ENCODE measurements at places on chromosomes 6 and 20. TPM values are rescaled to one million over a fixed set of nuclear protein-coding genes. Genes with fewer than 3 reads are reported as not detected.
A peak's percentile ranks its signal among the peaks of the same experiment; 100 is the strongest.

Gene SPO11
- total RNA-seq, result not detected

Gene MYH7B
- 0.17 TPM for total RNA-seq

Gene ELOVL4
- total RNA-seq, result 2.1 TPM

Gene AVP
- total RNA-seq, result not detected

Gene NOX3
- total RNA-seq, result not detected

Gene CLIC1
- 265 TPM for total RNA-seq

Gene PACRG
- 1.8 TPM for total RNA-seq

Gene SLC35D3
- total RNA-seq, result 0.17 TPM

Gene FAM184A
- total RNA-seq, result 8.0 TPM

Gene WFDC10B
- total RNA-seq, result not detected

Gene SCAF8
- total RNA-seq, result 41.3 TPM

Gene ID1
- total RNA-seq, result 557 TPM

Gene SLC26A8
- total RNA-seq, result under 0.01 TPM

Gene PPP1R14C
- 0.26 TPM for total RNA-seq

Gene SAMD3
- not detected for total RNA-seq

Gene BPIFB2
- not detected for total RNA-seq

- H3K27me3 ChIP-seq, result no peaks in the 10 kb centered on the region
- H3K4me1 ChIP-seq, result no peaks in the 10 kb centered on the region
- DNase-seq, result no peak
- no peak overlapping the region for H3K4me3 ChIP-seq
- no peaks in the 10 kb centered on the region for H3K36me3 ChIP-seq
- no peak overlapping the region for H3K27ac ChIP-seq
Measured at GRCh38 chr20:21554985-21555384, 41.1 kb upstream of the NKX2-2 start.

GRCh38 chr20:8633366-8633765, 435.5 kb upstream of the PLCB4 start:
- no peaks in the 10 kb centered on the region for H3K27me3 ChIP-seq
- no peak overlapping the region for H3K27ac ChIP-seq
- no peaks in the 10 kb centered on the region for H3K36me3 ChIP-seq
- no peaks in the 10 kb centered on the region for H3K4me1 ChIP-seq
- no peak overlapping the region for H3K4me3 ChIP-seq

DNA sequence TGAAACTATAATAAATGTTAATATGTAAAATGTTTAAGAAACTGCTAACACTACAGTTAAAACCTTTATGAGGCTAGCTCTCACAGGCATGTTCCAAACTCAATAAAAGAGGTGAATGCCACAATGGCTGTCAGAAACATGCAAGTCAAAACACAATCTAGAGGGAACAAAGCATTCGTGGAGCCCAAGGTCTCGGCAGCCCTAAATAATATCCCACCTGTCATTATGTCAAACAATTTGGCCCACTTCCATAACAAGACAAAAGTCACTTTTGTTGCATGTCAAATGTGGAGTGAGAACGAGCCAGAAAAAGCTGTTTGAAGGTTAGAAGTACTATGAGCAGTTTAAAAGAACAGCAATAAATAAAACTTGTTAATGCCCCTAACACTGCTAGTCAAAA, 181.9 kb downstream of the GMDS start:
- H3K27me3 ChIP-seq, result no peaks in the 10 kb centered on the region
- no peak overlapping the region for H3K27ac ChIP-seq
- H3K4me3 ChIP-seq, result no peak overlapping the region
- no peaks in the 10 kb centered on the region for H3K36me3 ChIP-seq
- no peak for DNase-seq

GRCh38 chr6:150683320-150683719, 83.6 kb downstream of the PLEKHG1 start:
- peak; percentile 50 for DNase-seq
- H3K4me3 ChIP-seq, result peak overlapping the region; percentile 23
- peaks cover 21% of the 10 kb centered on the region for H3K4me1 ChIP-seq
- H3K27ac ChIP-seq, result peak overlapping the region; percentile 74
- no peaks in the 10 kb centered on the region for H3K27me3 ChIP-seq

GRCh38 chr6:130470766-130471165, 104.9 kb downstream of the TMEM200A start:
- H3K4me1 ChIP-seq, result no peaks in the 10 kb centered on the region
- H3K27me3 ChIP-seq, result no peaks in the 10 kb centered on the region
- DNase-seq, result no peak
- H3K27ac ChIP-seq, result no peak overlapping the region
- no peak overlapping the region for H3K4me3 ChIP-seq
- no peaks in the 10 kb centered on the region for H3K36me3 ChIP-seq

- no peak overlapping the region for H3K27ac ChIP-seq
- no peak for DNase-seq
- no peaks in the 10 kb centered on the region for H3K4me1 ChIP-seq
- H3K4me3 ChIP-seq, result no peak overlapping the region
Measured at GRCh38 chr6:67629258-67629657, 1005.8 kb upstream of the ADGRB3 start.

DNA sequence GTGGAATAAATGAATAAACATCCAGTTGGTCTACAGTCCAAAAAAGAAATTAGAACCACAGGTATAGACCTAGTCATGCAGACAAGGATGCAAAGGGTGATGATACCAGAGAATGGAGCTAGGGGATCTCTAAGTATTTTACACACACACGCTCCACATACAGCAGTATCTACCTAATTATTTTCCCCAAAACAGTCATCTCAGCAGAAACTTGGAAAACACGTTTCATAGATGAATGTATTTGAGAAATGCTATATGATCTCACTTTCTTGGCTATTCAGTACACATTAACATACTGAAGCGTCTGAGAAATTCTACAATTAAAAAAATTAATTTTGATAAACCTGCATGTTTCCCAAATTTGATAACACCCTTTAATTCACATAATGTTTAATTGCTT, 155.3 kb downstream of the MTFR2 start:
- H3K27ac ChIP-seq, result no peak overlapping the region
- H3K4me1 ChIP-seq, result peaks cover 14% of the 10 kb centered on the region
- DNase-seq, result no peak
- no peaks in the 10 kb centered on the region for H3K36me3 ChIP-seq

GRCh38 chr6:50527985-50528384, 185.3 kb upstream of the TFAP2D start:
- H3K4me1 ChIP-seq, result no peaks in the 10 kb centered on the region
- H3K36me3 ChIP-seq, result no peaks in the 10 kb centered on the region
- H3K4me3 ChIP-seq, result no peak overlapping the region
- no peaks in the 10 kb centered on the region for H3K27me3 ChIP-seq
- no peak for DNase-seq

DNA sequence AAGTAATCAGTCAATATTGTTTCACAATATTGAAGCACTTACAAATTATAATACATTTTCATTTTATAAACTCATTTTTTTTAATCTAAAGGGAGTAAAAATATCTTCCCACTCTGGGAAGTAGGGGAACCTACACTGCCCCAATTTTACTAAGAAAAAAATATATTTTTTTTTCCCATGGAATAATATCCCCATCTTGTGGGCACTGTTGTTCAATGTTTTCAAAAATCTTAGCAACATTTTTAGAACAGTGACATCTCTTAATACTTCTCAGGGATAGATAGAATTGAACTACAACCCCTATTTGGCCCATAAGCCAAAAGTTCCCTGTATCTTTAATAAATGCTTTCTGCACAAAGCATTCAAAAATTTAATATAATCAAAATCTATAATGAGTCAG, 42.9 kb downstream of the ARHGAP18 start:
- no peak overlapping the region for H3K27ac ChIP-seq
- H3K4me1 ChIP-seq, result no peaks in the 10 kb centered on the region
- no peak for DNase-seq

DNA sequence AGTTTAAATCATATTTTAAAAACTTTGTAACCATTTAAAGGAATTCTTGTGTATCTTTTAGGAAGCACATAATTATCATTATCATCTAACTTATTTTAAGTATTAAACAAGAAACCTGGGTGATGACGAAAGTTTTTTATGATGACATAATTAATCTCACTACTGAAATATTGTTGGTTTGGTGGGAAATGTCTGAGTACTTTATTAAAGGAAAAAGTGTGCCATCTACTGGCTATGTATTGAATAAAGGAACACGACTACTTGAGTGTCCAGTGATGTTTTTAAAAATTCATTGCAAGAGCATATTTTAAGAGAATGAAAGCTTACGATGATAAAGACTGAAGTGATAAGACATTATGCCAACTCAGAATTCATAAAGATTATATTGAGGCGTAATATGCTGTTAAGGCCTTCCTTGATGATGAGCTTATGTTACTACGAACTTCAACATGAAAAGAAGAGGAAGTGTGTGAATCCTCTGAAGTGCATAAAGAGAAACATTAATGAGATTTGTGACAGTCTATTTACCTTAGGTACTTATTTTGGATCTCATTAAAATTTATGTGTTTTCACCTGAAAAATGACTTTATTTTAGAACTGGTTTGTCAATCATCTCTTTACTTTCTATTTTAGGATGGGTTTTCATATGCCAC, 12.0 kb upstream of the TRMT11 start:
- H3K27me3 ChIP-seq, result no peaks in the 10 kb centered on the region
- H3K27ac ChIP-seq, result no peak overlapping the region
- peaks cover 14% of the 10 kb centered on the region for H3K36me3 ChIP-seq
- no peak for DNase-seq

GRCh38 chr6:75546381-75546780, 52.8 kb upstream of the FILIP1 start:
- no peak overlapping the region for H3K4me3 ChIP-seq
- H3K4me1 ChIP-seq, result no peaks in the 10 kb centered on the region
- H3K27me3 ChIP-seq, result no peaks in the 10 kb centered on the region
- no peak for DNase-seq

DNA sequence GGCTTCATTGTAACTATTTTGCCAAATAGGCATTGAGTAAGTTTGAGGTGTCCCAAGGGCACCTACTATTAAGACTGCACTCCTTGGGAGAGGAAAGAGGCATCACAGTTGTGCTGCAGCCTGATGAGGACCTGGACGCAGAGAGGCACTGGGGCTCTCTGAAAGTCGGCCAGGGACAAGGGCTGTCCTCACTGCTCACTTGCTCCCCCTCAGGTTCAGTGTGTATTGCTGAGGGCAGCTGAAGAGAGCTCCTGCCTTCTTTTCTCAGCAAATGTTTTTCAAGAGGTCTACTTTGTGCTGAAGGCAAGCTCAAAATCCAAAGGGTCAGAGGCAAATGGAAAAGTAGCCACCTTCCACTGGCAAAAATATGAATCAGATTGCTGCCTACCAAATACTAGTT, 331.8 kb downstream of the RIMS1 start:
- DNase-seq, result no peak
- no peaks in the 10 kb centered on the region for H3K36me3 ChIP-seq
- H3K4me3 ChIP-seq, result no peak overlapping the region

DNA sequence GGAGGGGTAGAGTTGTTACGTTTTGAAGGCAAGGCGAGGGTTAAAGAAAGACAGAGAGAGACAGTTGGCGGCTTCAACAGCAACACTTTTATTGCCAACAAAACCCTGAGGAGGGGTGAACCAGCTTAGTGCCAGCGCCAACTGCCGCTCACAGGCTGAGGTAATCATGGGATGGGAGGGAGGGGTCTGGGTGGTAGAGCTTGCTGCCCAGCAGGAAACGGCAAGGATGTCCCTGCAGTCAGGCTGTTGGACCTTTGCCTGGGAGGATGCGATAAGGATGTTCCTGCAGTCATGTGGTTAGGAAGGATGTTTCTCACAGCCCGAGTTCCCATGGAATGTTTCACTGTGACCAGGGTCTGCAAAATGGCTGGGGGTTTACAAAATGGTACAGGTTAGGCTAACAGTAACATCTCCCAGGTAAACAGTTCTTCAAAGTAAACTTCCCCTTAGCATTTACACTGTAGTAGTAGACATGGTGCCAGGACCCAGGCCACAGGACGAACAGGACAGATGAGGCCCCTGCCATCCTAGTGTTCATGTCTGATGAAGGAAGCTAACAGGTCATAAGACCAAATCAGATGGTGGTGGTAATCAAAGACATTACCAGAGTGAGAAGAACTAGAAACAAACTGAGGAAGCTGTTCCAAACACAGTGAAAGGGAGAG, 647.3 kb upstream of the DEFB115 start:
- H3K27ac ChIP-seq, result no peak overlapping the region
- no peak overlapping the region for H3K4me3 ChIP-seq
- no peak for DNase-seq
- no peaks in the 10 kb centered on the region for H3K4me1 ChIP-seq
- H3K36me3 ChIP-seq, result no peaks in the 10 kb centered on the region
- H3K27me3 ChIP-seq, result no peaks in the 10 kb centered on the region

GRCh38 chr20:41017448-41018042, 11.1 kb upstream of the TOP1 start:
- no peaks in the 10 kb centered on the region for H3K36me3 ChIP-seq
- no peak overlapping the region for H3K27ac ChIP-seq
- no peak for DNase-seq
- H3K4me1 ChIP-seq, result peaks cover 4% of the 10 kb centered on the region
- H3K4me3 ChIP-seq, result no peak overlapping the region

- no peak overlapping the region for H3K4me3 ChIP-seq
- no peaks in the 10 kb centered on the region for H3K27me3 ChIP-seq
- H3K4me1 ChIP-seq, result no peaks in the 10 kb centered on the region
- no peak overlapping the region for H3K27ac ChIP-seq
Measured at GRCh38 chr6:131683479-131683878, 17.7 kb downstream of the OR2A4 start.

DNA sequence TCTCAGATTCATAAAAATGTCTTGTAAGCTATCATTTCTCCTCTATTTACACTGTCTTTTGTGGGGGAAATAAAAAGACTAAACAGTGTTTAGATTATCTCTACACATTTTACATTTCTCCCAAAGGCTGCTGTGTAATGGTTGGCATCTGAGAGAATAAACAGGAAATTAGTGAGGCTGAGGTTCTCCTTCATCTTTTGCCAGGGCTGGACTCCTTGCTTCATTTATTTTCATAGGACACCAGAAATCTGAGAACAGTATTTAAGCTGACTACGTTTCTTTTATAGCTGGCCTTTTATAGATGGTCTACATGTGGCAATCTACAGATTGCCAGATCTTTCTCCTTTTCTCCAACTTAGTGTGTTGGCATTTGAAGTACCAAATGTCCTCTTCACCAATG, 41.5 kb downstream of the PLCB4 start:
- H3K27ac ChIP-seq, result peak overlapping the region; percentile 53
- H3K4me1 ChIP-seq, result peaks cover 31% of the 10 kb centered on the region
- no peak for DNase-seq
- no peaks in the 10 kb centered on the region for H3K27me3 ChIP-seq
- H3K4me3 ChIP-seq, result no peak overlapping the region
- H3K36me3 ChIP-seq, result no peaks in the 10 kb centered on the region

GRCh38 chr6:125571207-125571755, 178.2 kb upstream of the HEY2 start:
- no peaks in the 10 kb centered on the region for H3K36me3 ChIP-seq
- DNase-seq, result no peak
- no peak overlapping the region for H3K4me3 ChIP-seq

DNA sequence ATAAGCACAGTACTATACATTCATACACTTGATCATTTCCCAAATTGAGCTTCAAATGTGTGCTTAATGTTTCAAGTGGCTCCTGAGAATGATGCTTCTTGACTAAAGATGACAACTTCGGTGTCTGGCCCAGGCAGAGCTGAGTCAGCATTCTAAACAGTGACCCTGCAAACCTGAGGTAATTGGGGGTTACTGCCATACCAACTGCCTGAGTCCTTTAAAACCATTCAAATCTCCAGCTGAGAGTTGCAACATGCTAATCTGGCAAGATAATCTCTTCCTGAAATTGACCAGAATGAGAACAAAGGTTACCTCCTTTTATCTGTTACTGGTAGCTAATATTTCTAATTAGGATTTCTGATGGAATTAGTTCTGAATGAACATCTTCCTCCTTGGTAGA, 8.2 kb downstream of the BACH2 start:
- no peak overlapping the region for H3K4me3 ChIP-seq
- no peak for DNase-seq
- H3K27ac ChIP-seq, result no peak overlapping the region
- no peaks in the 10 kb centered on the region for H3K27me3 ChIP-seq
- peaks cover 32% of the 10 kb centered on the region for H3K4me1 ChIP-seq
- no peaks in the 10 kb centered on the region for H3K36me3 ChIP-seq
